ENCODE measurements at places on chromosomes 6 and 20. TPM values are rescaled to one million over a fixed set of nuclear protein-coding genes. Genes with fewer than 3 reads are reported as not detected.

GNMT gene
- not detected for total RNA-seq

VGLL2 gene
- not detected for total RNA-seq

PNLDC1 gene
- total RNA-seq, result not detected

CLPSL1 gene
- not detected for total RNA-seq

KHDC1L gene
- total RNA-seq, result not detected

GHRH gene
- not detected for total RNA-seq

RNF217 gene
- 32.7 TPM for total RNA-seq

CTCFL gene
- not detected for total RNA-seq

KCNQ5 gene
- not detected for total RNA-seq

ATAT1 gene
- total RNA-seq, result 3.0 TPM

ANKRD66 gene
- not detected for total RNA-seq

MAFB gene
- 34.4 TPM for total RNA-seq

TMEM244 gene
- not detected for total RNA-seq

CTAGE9 gene
- not detected for total RNA-seq

F13A1 gene
- total RNA-seq, result 33.5 TPM

MARCKS gene
- total RNA-seq, result 50.4 TPM

MYLK4 gene
- total RNA-seq, result not detected

CLVS2 gene
- 0.92 TPM for total RNA-seq

RSPO3 gene
- total RNA-seq, result 59.5 TPM

CST11 gene
- not detected for total RNA-seq

CD93 gene
- total RNA-seq, result 13.8 TPM

CST5 gene
- total RNA-seq, result not detected

GLO1 gene
- total RNA-seq, result 132 TPM

PCNA gene
- total RNA-seq, result 2.9 TPM

EDN1 gene
- total RNA-seq, result 0.58 TPM

GFOD1 gene
- total RNA-seq, result 17.1 TPM

SMPDL3A gene
- 24.0 TPM for total RNA-seq

ZNF292 gene
- total RNA-seq, result 38.3 TPM

MOXD1 gene
- 16.9 TPM for total RNA-seq

OOEP gene
- not detected for total RNA-seq

XPO5 gene
- total RNA-seq, result 27.4 TPM

PHACTR3 gene
- not detected for total RNA-seq

WFDC10B gene
- total RNA-seq, result not detected

HFE gene
- 4.5 TPM for total RNA-seq

TPD52L1 gene
- total RNA-seq, result 20.6 TPM

FAM217B gene
- total RNA-seq, result 8.6 TPM

LRRC73 gene
- not detected for total RNA-seq

OLIG3 gene
- total RNA-seq, result not detected

SYCP2L gene
- not detected for total RNA-seq

PCSK2 gene
- total RNA-seq, result 3.6 TPM

ZNF311 gene
- not detected for total RNA-seq

HRH3 gene
- not detected for total RNA-seq

C6orf58 gene
- total RNA-seq, result not detected
